ENCODE measurements at places on chromosomes 1 and 21.

- DNase-seq = no peak
Measured at GRCh38 chr1:53638360-53639035, 100.5 kb downstream of the GLIS1 start.

DNA sequence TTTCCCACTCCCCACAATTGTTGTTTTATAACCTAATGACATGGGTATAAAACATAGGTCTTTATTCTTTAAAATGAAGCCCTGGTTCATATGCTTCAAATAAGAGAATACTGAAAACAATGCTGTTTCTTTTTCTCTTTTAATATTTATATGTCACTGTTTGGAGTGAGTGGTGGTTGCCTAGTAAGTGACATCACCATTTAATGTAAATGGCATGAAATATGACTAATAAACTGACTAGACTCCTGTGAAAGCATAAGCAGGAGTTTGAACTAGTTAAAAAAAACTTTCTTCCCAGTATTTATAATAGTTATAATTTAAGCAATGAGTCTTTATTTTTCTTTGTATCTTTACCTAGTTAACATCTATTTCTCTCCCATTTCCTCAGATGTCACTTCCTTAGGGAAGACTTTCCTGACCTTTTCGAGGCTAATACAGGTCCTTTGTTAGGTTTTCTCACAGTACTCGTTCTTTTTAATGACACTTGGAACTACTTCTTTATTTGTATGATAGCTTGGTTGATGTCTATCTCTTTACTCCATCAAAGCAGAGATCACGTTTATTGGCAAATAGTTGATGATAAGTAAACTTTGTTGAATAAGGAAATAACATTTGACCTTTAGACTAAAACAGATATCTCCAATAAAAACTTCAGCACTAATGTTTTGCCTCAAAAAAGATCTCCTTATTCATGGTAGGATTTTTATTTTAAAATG, 105.4 kb upstream of the PDC start:
- DNase-seq = no peak

- DNase-seq = peak; percentile 8
Measured at GRCh38 chr1:100736746-100737145, 17.2 kb downstream of the VCAM1 start.

DNA sequence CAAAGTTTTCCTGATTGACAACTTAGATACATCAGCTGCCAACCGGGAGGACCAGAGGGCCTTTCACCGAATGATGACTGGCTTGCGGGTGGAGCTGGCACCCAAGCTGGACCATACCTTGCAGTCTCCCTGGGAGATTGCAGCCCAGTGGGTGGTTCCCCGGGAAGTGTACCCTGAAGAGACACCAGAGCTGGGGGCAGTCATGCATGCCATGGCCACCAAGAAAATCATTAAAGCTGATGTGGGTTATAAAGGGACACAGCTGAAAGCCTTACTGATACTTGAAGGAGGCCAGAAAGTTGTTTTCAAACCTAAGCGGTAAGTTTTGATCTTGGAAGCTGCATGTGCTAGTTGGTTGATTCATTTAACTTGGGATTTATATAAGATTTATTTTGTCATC, 18.2 kb downstream of the FAM20B start:
- DNase-seq = no peak

DNA sequence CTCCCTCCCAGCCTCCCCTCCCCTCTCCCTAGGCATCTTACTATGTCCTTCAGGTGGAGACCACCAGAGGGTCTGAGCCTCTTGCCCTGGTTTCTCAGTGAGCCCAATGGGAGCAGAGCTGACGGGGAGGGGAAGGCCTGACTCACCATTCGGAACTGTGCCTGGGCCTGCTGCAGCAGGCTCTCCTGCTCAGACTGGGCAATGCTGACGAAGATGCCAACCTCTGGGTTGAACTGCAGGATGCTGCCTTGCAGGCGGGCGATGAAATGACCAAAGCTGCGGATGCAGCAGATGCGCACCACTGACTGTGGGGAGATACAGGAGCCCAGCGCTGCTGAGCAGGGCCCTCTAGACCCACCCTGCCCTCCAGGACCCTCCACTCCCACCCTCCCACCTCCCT, 11.0 kb upstream of the PAQR6 start:
- no peak for DNase-seq

- no peak for DNase-seq
Measured at GRCh38 chr1:39850606-39851216, 32.6 kb downstream of the TRIT1 start.

All from eye (tissue), 1 donor.